ENCODE measurements at places on chromosomes 1 and 21.

GRCh38 chr21:28256420-28256831 lies 736.3 kb downstream of the LTN1 start:
- DNase-seq = no peak

GRCh38 chr1:93574991-93575390 lies 106.6 kb downstream of the BCAR3 start:
- no peak for DNase-seq

DNA sequence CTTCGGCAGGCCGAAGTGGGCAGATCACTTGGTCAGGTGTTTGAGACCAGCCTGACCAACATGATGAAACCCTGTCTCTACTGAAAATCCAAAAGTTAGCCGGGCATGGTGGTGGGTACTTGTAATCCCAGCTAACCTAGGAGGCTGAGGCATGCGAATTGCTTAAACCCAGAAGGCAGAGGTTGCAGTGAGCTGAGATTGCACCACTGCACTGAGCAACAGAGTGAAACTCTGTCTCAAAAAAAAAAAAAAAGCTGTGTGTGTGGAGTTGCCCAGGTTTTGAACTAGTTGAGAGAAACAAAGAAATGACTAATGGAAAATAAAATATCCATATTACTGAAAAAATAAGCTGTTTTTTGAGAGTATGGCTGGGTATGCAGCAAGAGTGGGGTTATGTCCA lies 100.2 kb downstream of the GTF2B start:
- no peak for DNase-seq

DNA sequence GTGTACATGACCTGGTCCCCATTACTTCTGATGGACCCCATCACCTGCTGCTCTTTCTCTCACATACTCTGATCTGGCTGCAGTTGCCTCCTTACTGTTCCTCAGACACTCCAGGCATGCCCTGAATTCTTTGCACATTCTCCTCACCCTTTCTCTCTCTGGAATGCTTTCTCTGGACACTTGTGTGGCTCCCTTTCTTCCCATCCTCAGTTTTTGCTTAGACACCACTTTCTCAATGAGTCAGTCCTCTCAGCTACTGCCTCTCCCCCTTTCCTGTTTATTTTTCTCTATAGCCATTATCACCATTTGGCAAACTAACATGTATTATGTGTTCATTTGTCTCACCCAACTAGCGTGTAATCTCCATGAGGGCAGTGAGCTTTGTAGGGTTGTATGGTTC lies 28.1 kb downstream of the PLXNA2 start:
- no peak for DNase-seq

DNA sequence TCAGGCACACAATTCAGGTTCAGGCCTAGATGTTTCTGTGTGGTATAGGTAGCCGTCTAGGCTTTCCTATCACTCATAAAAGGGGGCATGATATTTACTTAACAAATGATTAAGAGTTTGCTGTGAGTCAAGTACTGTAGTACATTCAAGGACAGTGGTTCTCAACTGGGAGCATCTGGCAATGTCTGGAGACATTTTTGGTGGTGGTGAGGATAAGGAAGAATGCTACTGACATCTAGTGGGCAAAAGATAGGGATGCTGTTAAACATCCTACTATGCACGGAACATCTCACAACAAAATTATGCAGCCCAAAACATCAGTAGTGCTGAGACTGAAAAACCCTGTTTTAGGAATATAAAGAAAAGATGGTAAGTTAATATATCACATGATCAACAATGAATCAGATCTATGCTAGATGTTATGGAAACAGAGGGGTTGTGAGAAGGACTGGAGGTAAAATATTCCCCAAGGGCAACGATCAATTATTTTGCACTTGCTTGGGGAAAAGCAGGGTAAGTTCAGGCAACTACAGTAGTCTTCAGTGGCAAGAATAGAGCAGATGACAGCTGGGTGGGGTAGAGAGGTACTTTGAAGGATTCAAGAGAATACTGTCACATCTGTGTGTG lies 4.9 kb downstream of the DNTTIP2 start:
- no peak for DNase-seq
